ENCODE measurements at places on chromosomes 3 and 15.

DNA sequence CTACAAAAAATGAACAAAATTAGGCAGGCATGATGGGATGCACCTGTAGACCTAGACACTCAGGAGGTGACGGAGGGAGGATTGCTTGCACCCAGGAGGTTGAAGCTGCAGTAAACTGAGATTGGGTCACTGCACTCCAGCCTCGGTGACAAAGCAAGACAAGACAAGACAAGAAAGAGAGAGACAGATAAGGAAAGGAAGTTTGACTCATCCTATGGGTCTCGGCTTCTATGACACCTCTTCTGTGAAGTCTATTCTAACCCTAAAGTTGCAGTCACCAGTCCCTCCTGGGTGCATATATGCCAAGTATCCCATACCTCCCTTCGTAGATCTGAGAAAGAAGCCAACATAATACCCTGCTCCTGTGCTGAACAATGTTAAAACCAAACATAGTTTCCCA lies 7.9 kb upstream of the ZMAT3 start:
- no peak for DNase-seq

- DNase-seq: no peak
Measured at GRCh38 chr3:23096041-23096440, 107.1 kb upstream of the UBE2E2 start.

DNA sequence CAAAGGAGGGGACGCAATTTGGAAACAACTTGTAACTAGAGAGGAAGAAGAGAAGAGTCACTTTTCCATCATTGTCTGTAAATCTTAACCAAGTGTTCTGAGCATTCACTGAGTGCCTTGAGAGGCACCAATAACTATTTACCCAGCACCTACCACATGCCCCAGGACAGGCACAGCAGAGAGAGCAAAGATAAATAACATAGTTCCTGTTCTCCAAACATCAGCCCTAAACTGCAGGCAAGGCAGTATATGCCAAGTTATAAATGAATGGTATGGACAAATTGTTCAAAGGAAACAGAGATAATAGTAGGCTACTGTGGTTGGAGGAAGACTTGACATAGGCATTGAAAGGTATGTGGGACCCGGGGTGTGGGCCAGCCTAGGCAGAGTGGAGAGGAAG lies 45.6 kb downstream of the ITGB5 start:
- DNase-seq: no peak

GRCh38 chr3:150342896-150343467 lies 65.1 kb upstream of the TSC22D2 start:
- no peak for DNase-seq

DNA sequence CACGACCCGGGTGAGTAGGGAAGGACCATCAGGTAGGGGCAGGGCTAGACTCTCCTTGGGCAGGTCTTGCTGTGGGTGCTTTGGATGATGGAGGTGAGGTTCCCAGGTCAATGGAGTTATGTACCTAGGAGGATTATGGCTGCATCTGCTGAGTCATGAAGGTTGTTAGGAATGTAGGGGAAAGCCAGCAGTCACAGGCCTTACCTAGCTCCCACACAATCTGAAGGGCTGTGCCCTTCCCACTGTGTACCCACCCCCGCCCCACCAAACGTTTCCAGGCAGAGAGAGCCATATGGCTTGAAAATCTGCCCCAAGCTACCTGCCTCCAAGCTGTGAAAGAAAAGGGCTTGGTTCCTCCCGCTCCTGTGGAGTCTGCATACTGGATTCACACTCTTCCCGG lies 573.4 kb upstream of the DPPA4 start:
- no peak for DNase-seq

DNA sequence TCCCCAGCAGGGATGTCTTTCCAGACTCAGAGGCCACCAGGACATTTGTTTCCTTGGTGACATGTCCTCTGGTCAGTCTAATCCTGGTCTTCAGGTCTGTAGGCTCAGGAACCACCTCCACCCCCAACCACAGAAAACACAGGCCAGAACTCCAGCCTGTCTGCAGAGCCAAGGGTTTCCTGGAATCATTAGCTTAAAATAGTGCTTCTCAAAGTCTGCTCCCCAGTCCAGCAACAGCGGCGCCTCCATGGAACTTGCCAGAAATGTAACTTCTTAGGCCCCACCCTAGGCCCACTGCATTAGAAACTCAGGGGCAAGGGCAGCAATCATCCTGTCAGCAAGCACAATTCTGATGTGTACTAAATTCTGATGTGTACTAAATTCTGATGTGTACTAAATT lies 20.0 kb downstream of the SLC28A1 start:
- no peak for DNase-seq

DNA sequence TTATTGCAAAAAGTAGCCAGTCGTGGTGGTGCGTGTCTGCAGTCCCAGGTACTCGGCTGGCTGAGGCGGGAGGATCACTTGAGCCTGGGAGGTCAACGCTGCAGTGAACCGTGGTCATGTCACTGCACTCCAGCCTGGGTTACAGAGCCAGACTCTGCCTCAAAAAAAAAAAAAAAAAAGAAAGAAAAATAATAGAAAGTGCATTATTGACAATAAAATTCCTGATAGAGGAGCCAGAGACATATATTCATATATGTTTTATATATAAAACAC lies 43.6 kb upstream of the PYDC2 start:
- DNase-seq: no peak

GRCh38 chr3:188721312-188721711 lies 450.5 kb upstream of the TPRG1 start:
- DNase-seq: no peak

All from DMS79 (cell line).